ENCODE measurements at places on chromosomes 1 and 21. TPM values are rescaled to one million over a fixed set of nuclear protein-coding genes. Genes with fewer than 3 reads are reported as not detected.

The PIGR gene
- not detected for total RNA-seq

The TSEN15 gene
- total RNA-seq = 31.5 TPM

The C8A gene
- not detected for total RNA-seq

The TMPRSS15 gene
- total RNA-seq = not detected

The DCAF6 gene
- total RNA-seq = 26.0 TPM

The C1orf87 gene
- not detected for total RNA-seq

The PGLYRP3 gene
- total RNA-seq = not detected

The IL19 gene
- total RNA-seq = not detected

The ZNF670 gene
- total RNA-seq = 3.5 TPM

The CYP4Z1 gene
- total RNA-seq = not detected

The CFAP57 gene
- total RNA-seq = 0.26 TPM

The S100A7 gene
- total RNA-seq = not detected
